ENCODE measurements at places on chromosomes 7 and 10. TPM values are rescaled to one million over a fixed set of nuclear protein-coding genes. Genes with fewer than 3 reads are reported as not detected.

Gene LRRC4
- total RNA-seq, result not detected

Gene NRG3
- not detected for total RNA-seq

Gene TLX1
- total RNA-seq, result not detected

- no peak for ATAC-seq
These were observed 43.1 kb upstream of the GPAM start for GRCh38 chr10:112226439-112227248.

GRCh38 chr10:15789793-15790525, 70.2 kb upstream of the ITGA8 start:
- no peak for ATAC-seq

GRCh38 chr10:129099992-129100391, 367.0 kb upstream of the MGMT start:
- no peak for ATAC-seq

DNA sequence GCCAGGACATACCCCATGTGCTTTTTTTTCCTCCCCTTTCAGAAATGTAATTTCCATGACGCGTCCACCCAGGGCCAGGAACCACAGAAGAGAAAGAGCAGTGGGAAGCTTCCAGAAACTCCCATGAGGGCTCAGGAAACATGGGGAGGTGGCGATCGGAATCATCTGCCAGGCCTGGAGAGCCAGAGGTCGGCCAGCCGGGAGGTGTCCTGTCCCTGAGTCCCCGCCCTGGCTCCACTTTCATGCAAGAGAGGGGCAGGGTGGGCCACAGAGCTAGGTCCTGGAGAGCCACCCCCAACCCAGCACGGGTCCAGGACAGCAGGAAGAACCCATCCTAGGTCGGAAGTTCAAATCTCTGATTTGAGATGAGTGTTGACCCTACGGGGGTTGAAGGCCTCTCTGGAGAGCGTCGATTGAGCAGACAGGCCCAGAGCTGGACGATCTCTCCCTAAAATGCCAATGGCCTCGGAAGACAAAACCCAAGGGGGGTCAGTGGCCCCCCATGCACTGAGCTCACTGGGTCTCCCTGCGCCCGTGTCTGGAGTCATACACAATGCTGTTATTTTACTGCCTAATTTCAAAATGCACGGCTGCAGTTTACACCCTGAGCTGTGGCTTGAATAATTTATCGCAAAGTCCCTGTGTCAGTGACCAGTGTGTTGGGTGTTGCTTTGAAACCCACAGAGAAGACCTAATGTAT, 594.1 kb downstream of the PTPRN2 start:
- ATAC-seq, result no peak

Gene HEPACAM2
- total RNA-seq, result not detected

DNA sequence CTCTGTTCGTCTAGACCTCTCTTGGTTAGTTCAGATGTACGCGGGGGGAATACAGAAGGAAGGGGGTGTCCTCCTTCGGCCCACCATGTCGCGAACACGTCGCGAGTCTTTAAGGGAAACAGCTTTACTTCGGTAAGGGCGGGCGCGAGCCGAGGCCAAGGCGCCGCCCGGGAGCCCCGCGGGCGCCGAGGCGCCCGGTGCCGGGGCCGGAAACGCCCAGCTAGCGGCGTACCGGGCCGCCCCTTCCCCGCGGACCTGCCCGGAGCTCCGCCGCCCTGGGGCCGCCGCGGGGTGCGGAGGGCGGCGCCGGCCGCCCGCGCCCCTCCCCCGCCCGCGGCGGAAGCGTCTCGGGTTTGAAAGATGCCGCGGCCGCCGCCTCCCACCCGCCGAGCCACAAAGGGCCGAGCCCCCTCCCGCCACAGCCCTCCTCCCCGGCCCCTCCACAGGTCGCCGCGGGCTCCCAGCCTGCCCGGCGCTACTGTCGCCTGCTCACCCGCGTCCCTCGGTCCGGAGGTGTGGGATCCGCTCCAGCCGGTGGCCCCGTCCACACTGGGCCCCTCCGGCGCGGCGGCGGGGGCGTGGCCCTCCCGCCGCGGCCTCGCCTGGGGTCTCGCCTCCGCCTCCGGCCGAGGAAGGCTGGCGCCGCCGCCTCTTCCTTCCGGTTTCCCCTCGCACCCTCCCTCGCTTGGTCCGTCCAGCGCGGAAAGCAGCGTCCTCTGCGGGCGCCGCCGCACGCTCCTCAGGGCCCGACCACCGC, at the start of gene KBTBD2:
Gene KBTBD2 (minus strand): TSS at position 718 of the 757 bp plus-strand sequence. CDS start 12,156 bp downstream, outside the sequence.
- peak; percentile 60 for ATAC-seq

DNA sequence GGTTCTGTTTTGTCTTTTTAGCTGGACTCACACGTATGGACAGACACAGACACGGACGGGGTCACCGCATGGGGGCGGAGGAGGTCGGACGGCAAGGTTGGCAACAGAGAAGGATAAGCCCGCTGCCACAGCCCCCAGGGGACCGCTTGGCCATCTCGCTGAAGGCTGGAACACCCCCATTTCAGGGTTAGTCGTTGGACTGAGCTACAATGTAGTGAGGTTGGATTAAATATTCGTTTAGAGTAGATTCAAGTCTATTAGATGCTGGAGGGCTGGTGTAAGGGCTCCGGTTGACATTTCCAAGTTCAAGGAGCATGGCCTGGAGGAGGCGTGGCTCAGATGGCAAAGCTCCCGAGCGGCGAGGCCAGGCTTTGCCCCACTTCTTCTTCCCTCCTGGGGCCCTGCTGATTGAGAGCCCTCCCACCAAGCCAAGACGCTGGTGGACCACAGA, 35.2 kb downstream of the PPIF start:
- no peak for ATAC-seq

All from activated T-helper 17 cell treated with anti-CD3 and anti-CD28 coated beads, Interleukin-2, amount 50 U/mL, for 72 hours (primary cell).